ENCODE measurements at places on chromosomes 6 and 20.
A peak's percentile ranks its signal among the peaks of the same experiment; 100 is the strongest.

DNA sequence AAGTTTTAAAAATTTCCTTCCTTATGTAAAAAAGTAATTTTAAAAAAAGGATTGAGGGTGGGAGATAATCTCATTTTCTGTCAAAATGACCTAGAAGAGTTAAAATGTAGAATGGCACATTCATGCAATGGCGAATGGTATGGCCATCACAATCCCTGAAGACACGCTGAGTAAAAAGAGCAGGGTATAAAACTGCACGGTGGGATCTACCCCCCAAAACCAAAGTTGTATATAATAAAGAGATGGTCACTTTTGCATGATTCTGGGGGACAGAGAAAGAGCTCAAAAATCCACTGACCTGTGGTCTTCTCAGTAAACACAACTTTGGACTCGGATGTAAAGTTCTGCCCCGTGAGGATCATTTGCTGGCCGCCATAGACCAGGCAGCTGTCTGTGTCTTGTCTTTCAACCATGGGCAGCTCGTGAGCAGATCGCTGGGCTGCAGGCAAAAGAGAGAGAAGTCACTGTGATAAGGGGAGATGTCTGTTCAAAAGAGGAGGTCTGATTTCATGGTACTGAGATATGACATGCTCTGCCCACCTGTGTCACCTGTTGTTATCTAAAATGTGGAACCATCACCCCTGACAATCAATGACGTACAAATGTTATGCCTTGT, 88.2 kb downstream of the NFATC2 start:
- no peak for DNase-seq

GRCh38 chr20:888057-888456, 28.1 kb downstream of the ANGPT4 start:
- no peak for DNase-seq

DNA sequence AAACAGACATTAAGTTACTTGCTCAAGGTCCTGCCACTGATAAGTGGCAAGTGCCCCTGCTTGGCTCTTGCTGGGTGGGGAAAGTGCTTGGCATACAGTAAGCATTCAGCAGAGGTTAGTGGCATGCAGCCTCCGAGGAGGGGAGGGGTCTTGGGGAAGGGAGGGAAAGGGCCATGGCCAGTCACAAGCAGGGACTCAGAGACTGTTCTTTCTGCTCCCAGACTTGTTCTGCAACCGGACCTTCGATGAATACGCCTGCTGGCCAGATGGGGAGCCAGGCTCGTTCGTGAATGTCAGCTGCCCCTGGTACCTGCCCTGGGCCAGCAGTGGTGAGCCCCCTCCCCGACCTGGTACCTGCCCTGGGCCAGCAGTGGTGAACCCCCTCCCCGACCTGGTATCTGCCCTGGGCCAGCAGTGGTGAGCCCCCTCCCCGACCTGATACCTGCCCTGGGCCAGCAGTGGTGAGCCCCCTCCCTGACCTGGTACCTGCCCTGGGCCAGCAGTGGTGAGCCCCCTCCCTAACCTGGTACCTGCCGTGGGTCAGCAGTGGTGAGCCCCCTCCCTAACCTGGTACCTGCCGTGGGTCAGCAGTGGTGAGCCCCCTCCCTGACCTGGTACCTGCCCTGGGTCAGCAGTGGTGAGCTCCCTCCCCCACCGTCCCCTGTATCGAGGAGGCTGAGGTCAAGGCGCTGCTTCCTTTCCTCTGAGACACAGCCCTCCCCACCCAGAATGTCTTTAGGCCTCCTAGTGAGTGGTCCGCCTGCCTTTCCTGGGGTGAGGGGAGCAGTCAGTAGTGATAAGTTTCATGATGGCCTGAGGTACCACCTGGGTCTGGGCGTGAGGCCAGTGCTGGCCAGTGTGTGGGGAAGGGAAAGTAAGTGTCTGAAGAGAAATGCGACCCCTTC, 8.9 kb downstream of the GLP1R start:
- no peak for DNase-seq

DNA sequence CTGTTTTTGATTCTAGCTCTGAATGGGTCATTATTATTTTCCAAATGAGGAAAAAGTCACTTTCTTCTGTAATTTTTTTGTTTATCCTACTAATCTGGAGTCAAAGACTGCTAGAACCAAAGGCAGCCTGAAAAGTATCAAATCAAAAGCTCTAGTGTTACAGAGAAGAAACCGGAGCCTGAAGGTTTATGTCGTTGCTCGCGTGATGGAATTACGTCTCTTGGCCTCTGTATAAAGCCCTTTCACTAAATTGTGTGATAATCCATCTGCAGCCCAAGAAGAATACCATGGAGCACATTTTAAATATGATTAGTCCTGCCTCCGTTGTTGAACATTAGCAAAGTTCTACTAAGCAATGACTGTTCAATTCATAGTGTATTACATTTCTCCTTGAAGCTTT, 738.6 kb downstream of the C6orf118 start:
- DNase-seq: no peak

GRCh38 chr20:13305284-13305683, 84.2 kb downstream of the ISM1 start:
- no peak for DNase-seq

GRCh38 chr6:30928677-30929076, 3.3 kb downstream of the SFTA2 start:
- no peak for DNase-seq

DNA sequence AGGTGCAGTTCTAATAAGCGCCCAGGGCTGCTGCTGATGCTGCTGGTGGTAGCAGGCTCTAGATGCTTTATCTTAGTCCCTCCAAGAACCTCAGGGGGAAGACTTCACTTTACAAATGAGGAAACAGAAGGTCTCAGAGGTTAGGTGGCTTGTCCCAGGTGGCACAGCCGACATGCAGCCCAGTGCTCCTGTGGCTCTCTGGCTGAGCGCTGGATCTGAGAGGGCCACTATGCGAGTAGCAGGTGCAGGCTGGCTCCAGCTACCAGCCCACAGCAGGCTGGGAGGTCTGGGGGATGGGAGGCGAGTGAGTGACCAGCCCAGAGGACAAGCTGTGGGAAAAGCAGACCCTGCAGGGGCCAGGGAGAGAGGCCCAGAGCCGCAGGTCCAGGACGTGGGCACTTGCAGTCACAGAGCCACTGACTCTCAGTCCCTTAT, 90.9 kb downstream of the PRND start:
- DNase-seq: no peak

GRCh38 chr6:1592852-1593251, 16.9 kb upstream of the FOXC1 start:
- no peak for DNase-seq

GRCh38 chr6:137798261-137798660, 68.8 kb upstream of the TNFAIP3 start:
- DNase-seq: no peak

DNA sequence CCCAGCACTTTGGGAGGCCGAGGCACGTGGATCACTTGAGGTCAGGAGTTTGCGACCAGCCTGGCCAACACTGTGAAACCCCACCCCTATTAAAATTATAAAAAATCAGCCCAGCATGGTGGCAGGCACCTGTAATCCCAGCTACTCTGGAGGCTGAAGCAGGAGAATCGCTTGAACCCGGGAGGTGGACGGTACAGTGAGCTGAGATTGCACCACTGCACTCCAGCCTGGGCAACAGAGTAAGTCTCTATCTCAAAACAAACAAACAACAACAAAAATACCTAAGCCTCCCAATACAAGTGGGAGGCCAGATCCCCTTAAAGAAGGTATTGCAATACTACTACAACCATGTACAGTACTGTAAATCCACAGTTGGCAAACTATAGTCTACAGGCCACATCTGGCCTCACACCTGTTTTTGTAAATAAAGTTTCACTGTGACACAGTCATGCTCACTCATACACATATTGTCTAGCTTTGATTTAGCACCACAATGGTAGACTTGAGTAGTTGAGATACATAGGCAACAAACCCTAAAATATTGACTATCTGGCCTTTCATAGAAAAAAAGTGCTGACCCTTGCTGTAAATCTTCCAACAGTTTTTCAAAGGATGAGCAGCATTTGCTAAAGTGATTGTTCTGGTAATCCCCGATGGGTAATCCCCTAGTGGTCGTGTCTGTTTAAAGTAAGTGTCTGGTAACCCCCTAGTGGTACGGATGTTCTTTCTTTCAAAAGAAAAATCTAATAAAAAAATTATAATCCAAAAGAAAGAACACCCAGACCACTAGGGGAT, 202.0 kb downstream of the RNGTT start:
- DNase-seq: no peak

DNA sequence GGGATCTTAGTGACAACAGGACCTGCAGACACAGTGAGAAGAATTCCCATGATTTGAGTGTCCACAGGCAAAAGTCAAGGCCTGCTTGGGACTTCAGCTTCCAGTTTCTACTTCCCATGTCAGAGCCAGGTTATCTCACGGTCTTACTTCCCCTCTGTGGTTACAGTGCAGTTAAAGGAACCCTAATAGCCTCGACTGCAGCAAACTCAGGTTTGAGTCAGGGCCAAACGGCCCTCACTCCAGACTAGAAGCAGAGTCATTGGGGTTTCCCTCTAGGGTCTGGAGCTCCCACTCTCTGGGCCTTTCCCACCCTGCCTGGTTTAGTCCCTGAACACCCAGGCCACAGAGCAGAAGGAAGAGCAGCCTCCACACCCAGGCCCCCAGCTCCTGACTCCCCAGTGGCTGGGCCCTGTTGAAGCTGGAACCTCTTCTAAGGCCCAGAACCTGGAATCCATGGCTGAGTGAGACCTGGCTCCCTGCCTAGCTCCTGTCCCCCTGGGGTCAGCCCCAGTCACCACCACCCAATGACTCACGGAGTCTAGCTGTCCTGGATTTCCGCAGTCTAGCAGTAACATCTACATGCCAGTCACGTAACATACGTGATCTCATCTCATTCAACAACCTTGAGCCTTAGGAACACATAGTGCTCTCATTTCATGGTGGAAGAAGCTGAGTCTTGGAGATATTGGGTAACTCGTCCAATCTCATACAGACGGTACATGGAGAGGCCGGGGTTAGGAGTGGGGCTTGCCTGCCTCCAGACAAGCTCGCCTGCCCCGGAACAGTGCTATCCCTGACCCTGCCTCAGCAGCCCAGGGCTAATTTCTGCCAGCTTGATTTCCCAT, 9.2 kb upstream of the GHRH start:
- DNase-seq: peak; percentile 46

DNA sequence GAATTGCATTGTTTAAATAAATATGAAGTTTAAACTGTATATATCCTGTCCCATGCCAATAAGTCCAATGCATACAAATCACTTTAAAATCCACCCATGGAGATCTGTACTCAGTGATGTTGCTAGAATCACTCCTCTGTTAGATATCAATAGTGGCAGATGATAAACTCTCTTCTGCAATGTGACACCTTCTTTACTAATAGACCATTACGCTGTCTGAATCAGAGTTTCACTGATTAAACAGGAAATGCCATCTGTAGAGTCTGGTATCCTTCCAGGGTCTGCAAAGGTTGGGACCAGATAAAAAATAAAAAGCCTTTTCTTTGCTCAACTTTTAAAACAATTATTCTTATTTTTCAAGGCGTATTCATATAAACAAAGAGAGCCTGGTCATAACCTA, 134.5 kb downstream of the EDN3 start:
- peak; percentile 28 for DNase-seq

DNA sequence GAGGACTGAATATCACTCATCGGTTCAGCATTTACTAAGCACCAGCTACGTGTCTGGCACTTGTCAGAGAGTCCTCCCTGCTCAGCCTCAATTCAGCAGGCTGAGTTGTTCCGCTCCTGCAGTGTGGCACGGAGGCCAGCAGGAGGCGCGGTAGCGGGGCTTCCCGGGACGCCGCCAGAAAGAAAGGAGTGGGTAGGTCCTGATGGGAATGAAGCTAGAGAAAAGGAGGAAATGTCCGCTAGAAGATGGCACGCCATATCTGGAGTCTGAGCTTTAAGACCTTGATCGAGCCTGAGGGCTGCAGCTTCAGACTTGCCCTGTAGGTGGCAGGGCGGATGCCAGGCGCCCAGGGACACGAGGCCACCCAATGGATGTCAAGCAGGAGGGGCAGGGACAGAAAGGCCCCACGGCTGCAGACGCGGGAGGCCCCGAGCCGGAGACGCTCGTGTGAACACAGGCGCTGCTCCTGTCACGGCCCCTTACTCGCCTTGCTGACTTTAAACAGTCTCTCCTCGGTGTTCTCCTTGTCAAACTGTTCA, 18.7 kb downstream of the SERPINB6 start:
- peak; percentile 95 for DNase-seq

GRCh38 chr6:105539911-105540310, 137.0 kb upstream of the PREP start:
- no peak for DNase-seq

DNA sequence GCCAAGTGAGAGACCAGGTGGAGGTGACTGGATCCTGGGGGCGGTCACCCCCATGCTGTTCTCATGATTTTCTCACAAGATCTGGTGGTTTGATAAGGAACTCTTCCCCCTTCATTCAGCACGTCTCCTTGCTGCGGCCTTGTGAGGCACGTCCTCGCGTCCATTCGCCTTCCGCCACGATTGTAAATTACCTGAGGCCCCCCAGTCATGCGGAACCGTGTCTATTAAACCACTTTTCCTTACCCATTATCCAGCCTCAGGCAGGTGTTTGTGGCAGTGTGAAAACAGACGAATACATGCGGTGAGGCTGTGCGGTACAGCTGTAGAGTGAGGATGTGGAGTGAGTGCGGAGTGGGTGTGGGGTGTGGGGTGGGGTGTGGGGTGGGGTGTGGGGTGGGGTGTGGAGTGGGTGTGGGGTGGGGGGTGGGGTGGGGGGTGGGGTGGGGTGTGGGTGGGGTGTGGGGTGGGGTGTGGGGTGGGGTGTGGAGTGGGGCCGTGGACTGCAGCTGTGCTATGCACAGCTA, 12.1 kb upstream of the NTSR1 start:
- no peak for DNase-seq

GRCh38 chr6:84897988-84898594, 133.7 kb upstream of the TBX18 start:
- peak; percentile 80 for DNase-seq

- no peak for DNase-seq
These were observed 282.1 kb upstream of the TCF21 start for GRCh38 chr6:133606852-133607251.

DNA sequence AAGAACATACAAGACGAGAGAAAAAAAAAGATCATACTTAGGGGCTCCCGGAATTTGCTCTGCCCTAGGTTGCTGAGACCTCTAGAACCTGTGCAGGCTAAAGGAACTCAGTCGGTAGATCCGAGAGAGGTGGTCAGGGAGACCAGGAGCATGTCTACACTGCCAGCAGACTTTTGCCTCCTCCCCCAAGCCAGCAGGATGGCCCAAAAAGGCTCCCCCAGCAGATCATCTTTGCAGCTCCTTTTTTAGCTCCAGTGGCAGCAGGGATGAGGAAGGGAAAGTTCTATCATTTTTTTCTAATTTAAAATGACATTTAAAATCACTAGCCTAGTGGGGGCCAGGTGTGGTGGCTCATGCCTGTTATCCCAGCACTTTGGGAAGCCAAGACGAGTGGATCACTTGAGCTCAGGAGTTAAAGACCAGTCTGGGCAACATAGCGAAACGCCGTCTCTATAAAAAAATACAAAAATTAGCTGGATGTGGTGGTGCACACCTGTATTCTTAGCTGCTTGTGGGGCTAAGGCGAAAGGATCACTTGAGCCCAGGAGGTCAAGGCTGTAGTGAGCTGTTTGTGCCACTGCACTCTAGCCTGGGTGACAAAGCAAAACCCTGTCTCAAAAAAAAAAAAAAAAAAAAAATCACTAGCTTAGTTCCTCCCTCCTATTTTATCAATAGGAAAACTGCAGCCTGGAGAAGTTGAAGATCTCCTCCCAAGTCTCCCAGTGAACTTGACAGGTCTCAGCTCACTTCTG, 69.3 kb upstream of the MYL9 start:
- no peak for DNase-seq

GRCh38 chr6:42564506-42564825, 637 bp downstream of the UBR2 start:
- DNase-seq: no peak

Data from fibroblast of skin of back (primary cell).